ENCODE measurements at places on chromosomes 11 and 22.
A peak's percentile ranks its signal among the peaks of the same experiment; 100 is the strongest.

DNA sequence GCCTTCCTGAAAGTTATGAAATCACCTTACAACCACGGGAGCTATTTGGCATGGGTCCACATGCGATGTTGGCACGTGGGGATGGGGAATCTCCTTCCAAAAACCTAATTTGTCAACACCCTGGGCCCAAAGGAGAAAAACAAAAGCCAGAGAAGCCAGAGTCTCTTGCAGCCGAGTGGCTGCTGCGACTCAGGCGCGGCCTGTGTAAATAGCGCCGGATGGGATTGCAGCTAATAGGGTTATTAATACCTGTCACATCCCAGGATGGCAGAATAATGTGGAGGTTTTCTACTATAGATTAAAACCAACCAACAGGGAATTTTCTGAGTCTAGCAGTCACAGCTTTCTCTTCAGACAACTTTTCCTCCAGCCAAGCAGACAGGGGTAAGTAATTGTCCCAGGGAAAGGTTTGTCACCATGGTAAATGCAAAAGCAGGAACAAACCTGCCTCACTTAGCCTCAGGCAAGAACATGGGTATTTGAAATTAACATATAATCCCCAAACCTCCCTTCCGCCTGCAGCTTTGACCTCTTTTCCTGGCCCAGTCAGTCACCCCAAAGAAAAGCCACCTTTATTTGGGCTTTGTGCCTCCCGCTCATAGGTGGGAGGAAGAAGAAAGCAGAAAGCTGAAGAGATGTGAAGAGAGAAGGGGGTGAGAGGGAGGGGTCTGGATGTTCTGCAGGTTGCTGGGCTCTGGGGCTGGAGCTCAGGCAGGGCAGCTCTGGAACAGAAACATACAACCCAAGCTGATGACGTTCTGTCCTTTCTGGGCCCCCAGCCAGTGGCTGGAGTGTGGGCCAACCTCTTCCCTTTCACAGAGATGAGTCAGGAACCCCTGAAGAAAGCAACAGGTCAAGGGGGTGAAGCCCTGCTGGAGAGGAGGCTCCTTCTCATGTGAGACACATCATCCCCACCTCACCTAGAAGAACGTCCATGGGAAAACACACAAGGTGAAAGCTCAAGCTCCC lies 376.5 kb downstream of the NXPE2 start:
- DNase-seq = no peak

DNA sequence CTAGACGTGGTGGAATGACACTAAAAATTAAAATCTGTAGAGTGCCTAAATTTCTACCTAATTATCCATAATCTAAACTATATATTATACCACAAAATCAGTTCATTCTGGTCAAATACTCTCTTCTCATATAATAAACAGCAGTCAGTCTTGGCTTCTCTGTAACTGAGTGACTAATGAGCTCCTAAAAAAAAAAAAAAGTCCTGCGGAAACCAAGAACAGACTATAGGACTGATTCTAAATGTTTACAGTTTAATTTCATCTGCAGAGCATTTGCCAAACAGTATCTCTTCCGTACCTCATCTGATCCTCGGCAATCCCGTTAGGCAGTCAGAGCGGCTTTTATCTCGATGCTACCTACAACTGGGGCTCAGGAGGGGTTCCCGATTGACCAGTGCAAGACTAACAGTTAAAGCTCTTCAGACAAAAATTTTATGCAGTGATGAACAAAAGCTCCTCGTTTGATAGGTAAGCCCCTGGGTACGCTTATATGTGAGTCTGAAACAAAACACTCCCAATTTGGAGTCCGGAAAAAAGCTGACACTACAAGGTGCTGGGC lies 686 bp downstream of the KIF18A start:
- DNase-seq = no peak

DNA sequence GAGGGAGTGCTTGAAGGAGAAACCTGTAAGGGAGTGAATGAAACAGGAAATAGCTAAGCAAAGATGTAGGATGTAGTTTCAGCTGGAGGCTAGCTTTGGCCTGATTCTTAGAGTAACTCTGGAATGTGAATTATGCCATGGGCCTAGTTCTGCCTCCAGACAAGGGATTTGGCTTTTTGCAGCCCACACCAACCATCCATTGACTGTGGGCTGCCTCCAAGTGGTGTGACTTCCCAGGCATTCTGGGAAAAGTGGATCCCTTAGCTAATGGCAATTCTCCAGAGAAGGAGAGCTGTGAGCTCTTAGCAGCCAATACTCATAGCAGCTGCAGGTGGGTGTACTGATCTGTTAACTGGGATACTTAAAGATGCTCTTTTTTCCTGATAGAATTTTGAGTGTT lies 2.0 kb upstream of the OR9I1 start:
- no peak for DNase-seq

- no peak for DNase-seq
These were observed 19.6 kb upstream of the MN1 start for GRCh38 chr22:27820896-27821866.

GRCh38 chr11:63890368-63890767 lies 26.6 kb downstream of the RCOR2 start:
- no peak for DNase-seq

DNA sequence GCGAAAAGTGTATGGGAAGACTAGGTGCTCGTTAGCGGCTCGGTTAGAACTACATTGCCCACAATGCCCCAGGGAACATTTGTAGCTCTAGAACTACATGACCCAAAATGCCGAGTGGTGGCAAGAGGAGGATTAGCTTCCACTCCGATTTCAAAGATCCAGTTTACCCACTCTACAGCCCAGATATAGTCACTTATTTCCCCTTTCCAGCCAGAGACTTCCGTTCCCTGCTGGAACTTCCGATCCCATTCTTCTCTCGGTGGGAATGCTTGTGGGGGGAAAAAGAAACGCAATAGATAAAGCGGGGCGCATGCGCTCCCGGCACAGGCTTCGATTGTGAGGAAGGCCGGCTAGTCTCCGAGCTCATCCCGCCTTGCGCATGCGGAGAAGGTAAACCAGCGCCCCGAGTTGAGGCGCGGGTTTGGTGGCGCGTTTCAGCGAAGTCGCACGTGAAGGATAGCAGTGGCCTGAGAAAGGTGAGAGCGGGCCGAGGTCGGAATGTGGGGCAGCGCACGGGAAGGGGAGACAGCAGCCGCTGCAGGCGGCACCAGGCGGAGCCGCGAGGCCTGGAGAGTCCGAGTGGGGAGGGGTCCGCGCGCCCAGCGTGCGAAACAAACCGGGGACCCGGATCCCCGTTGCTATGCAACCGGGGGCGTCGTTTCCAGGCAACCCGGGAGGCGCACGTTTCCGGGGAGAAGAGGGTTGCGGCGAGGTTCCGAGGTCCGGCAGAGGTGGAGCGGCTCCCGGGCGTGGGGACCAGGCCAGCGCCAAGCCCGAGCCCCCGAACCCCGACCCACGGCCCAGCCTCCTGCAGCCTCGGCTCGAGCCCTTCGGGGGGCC lies at the start of gene TMEM109:
TSS of gene TMEM109 (plus strand) at position 366 of the 840 bp plus-strand sequence. CDS start 5,536 bp downstream, outside the sequence.
- peak; percentile 80 for DNase-seq

GRCh38 chr11:20000351-20001134 lies 159.7 kb downstream of the DBX1 start:
- DNase-seq = no peak

- DNase-seq = no peak
These were observed 19.3 kb downstream of the SBF2 start for GRCh38 chr11:10274726-10275125.

- DNase-seq = no peak
These were observed 31.9 kb downstream of the PDGFB start for GRCh38 chr22:39212721-39213376.

DNA sequence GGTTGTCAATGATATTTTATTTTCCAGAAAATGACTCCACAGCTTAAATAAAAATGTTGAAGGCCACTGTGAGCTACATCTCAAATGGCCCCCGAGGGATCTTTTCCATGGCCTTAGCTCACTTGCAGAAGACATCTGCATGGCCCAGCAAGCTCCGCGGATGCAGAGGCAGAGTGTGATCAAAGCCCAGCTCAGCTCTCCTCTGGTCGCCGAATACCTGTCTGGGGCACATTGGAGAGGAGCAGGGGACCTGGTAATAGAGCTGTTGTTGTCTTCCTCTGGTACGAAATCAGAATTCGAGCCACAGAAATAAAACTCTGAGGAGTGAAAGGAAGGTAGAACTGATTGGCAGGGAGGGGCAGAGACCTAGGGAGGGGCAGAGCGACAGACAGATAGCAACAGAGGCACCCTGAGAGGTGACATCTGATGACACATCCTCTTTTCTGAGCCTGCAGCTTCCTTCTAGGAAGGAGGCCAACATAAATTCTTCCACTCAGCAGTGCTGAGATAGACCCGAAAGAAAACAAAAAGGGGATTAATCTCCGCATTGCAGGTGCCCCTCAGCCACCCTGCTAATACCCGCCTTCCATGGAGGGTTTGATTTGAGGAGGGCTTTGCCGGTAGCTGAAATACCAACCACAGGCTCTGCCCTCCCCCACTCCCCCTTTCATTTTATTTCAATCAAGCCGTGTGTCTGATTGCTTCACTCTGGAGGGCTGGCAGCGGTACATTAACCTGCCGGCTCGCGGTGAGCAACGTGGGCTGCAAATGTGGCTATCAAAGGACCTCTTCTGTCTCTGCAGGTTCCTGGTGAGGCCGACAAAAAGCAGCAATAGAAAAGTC lies 759.4 kb downstream of the OPCML start:
- no peak for DNase-seq

DNA sequence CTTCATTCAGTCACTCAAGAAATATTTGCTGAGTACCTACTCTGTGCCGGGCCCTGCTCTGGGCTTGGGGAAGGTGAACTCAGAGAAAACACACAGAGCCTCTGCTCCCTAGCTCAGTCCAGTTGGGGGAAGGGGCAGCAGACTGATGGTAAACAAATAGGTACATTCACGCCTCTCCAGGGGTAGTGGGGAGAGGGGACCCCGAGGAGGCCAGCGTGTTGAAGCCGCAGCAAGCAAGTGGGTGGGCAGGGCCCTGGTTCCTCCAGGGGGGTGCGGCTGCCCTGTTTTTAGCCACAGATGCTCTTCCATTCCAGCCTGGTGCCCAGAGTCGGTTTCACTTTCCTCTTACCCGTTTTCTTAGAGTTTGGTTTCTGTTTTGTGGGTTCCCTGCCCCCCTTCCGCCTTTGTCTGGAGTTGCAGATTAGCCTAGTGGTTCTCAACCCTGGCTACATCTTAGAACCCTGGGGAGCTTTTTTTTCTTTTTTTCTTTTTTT lies 8.7 kb downstream of the DRAP1 start:
- peak; percentile 95 for DNase-seq

- DNase-seq = no peak
These were observed 6.0 kb upstream of the SLC35C1 start for GRCh38 chr11:45798793-45799441.

- DNase-seq = no peak
These were observed 5.1 kb downstream of the ABCC8 start for GRCh38 chr11:17471501-17471900.

- DNase-seq = no peak
These were observed at the start of gene TRIM22 for GRCh38 chr11:5689551-5689983. Gene TRIM22, plus strand, starts transcription at chr11:5689790. Its CDS starts 6,443 bp downstream, at chr11:5696233.

DNA sequence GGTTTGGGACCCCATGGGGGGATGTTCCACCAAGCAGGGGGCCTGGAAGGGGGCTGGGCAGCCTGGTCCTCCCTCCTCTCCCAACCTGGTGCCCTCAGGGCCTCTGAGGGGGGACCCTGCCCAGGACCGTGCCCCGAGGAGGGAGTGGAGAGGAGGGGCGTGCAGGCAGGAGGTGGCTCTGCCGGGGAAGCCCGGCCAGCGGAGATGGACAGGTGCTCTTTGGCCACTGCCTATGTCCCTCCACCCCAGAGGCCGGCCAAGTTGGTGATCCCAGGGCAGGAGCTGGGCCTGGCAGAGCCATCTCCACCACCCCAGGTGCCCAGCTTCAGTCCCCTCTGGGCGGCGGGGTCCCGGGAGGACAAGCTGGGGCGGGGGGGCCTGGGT lies 2.4 kb downstream of the MUC2 start:
- no peak for DNase-seq

GRCh38 chr11:134581121-134581626 lies 169.1 kb upstream of the B3GAT1 start:
- no peak for DNase-seq

DNA sequence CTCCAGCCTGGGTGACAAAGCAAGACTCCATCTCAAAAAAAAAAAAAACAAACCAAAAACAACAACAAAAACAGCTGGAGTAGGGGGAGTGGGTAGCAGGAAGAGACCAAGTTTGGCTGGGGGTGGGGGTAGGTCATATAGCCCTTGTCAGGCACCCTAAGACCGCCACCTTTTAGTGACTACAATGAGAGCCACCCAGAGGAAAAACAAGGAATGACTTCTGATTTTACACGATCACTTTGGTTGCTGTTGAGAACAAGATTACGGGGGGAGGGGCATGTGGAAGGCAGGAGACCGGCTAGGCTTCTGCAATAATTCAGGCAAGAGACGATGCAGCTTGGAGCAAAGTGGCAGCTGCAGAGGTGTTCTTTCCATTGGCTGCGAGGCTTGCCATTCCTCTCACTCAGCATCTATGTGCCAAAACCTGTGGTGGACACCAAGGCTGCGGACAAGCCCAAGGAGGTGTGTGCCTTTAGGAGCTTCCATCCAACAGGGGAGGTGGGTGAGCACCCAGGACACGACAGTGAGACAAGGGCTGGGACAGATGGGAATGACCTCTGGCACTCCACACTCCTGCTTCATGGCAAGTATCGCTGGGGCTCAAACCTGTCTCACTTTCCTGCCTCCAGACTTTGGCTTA lies 1.7 kb downstream of the RPS19BP1 start:
- DNase-seq = peak; percentile 72

DNA sequence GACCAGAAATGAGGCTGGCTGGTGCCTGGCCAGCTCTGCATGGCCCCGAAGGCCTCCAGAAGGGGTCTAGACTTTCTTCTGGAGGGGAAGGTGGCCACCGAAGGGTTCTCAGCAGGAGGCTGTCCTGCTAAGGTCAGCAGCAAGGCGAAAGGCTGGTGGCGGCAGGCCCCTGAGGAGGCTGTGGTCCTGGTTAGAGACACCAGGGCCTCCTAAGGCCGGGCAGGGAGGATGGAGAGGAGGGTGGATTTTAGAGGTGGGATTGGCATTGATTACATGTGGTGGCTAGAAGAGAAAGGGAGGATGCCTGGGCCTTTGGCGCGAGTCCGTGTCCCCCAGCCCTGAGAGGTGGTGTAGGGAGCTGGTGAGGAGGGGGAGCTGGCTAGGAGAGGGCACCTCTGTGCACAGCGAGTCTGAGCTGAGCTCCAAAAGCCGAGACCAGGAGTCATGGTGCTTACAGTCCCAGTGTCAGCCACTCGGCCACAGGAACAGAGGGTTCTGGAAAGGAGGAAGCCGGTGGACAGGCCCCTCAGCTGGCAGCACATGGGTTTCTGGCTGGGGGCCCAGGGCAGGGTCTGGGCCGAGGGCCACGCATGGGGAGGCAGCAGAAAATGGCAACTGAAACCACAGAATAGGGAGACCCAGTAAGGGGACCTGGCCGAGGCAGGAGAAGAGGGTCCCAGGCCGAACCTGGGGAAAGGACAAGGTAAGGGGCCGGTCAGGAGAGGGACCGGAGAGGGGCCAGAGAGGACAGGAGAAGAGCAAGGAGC lies 2.5 kb downstream of the FERMT3 start:
- DNase-seq = no peak

DNA sequence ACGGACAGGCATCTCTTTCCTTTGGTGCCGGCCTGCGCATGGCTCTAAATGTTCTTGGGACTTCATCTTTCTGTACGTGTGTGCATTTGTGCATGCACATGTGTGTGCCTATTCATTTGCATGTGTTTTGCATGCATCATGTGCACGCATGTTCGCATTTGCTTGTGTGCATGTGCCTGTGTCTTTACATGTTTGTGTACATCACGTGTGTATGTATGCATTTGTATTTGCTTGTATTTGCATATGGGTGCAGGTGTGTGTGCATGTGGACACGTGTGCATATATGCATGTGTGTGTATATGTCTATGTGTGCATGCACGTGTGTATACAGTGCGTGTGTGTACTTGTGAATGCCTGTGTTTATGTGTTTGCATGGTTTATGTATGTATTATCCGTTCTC lies 13.5 kb upstream of the FADD start:
- DNase-seq = no peak

- peak; percentile 52 for DNase-seq
These were observed 6.4 kb downstream of the MS4A15 start for GRCh38 chr11:60762851-60763691.

All from hematopoietic multipotent progenitor cell (in vitro differentiated cells).